Stimulated activated effector memory CD8-positive, alpha-beta T cell treated with anti-CD3 and anti-CD28 coated beads, Interleukin-12 subunit alpha, Interleukin-12 subunit beta, amount 100 ng/mL, for 72 hours (primary cell): ENCODE measurements at places on chromosomes 7 and 10.

GRCh38 chr7:34842782-34843181 is 184.8 kb downstream of the NPSR1 start:
- DNase-seq, result no peak

DNA sequence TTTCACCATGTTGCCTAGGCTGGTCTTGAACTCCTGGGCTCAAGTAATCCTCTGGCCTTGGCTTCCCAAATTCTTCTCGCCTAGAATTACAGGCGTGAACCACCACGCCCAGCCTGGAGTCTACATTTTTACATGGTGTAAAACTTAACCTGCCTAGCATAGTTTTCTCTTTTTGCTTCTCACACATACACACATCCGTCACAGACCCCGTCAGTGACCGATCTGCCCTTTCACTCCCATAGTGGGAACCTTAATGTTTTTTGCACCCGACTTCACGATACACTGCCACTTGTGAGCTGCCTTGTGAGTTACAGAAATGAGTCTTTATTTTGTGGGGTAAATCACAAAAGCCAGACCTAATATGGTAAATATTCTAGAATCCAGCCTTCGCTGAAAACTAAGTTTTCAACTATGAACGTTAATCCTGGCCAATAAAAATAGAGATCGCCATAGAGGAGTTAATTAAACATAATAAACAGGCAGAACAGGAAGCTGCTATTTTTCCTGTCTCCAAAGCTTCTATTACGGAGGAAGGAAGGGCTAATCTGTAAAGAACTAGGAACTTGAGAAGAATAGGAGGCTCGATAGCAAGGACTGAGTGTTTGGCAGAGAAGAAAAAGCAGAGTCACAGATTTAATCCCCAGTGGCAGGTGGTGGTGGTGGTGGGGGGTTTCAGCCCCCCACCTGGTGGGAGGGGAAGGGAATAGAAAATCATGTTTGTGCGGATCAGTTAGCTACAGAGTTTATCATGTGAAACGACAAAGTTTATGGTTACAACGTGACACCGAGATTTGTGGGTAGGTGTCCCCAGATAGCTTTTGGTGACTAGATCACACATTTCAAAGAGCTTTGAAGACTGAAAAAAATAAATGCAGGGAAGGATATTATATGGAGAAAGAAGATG is 14.7 kb upstream of the FAM171A1 start:
- no peak for DNase-seq

- DNase-seq, result no peak
Observed at GRCh38 chr7:30572212-30572841, 22.4 kb upstream of the GARS1 start.

DNA sequence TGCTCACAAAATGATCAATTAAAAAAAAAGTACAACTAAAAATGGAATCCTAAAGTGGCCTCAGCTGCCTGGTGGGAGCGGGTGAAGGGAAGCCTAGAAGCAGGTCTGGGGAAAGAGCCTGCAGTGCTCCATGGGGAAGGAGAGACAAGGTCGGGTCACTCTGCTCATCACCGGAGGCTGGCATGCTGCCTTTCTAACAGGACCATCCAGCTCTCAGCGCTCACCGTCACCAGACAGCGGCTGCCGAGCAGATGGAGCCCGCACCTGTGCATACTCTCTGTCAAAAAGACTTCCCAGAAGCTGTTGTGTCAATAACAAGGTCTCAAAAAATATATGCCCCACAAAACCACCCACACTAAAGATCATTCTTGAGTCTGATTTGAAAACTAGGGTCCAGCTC is 112.8 kb downstream of the BAMBI start:
- DNase-seq, result no peak

DNA sequence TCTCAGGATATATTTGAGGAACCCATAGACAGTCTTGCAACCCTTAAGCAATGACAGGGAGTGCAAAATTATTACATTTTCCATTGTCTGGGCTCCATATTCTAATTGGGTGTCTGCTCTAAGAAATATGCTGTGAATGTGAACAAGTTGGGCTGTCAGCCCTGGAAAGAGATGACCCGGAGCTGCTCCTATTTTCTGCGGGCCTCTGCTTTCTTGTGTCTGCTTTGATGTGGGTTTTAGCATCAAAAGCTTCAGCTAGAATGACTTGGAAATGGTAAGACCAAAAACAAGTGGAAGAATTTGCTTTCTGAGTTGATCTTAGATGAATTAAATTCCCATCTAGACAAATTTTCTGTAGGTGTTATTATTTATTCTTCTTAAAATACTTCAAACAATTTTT is 343.6 kb upstream of the IGFBP3 start:
- DNase-seq, result no peak

GRCh38 chr7:108093341-108093740 is 36.8 kb downstream of the LAMB4 start:
- DNase-seq, result no peak
